Esophagus muscularis mucosa (tissue), 4 donors: ENCODE measurements at places on chromosomes 16 and 17. TPM values are rescaled to one million over a fixed set of nuclear protein-coding genes. Genes with fewer than 3 reads are reported as not detected.
A peak's percentile ranks its signal among the peaks of the same experiment; 100 is the strongest.

DNA sequence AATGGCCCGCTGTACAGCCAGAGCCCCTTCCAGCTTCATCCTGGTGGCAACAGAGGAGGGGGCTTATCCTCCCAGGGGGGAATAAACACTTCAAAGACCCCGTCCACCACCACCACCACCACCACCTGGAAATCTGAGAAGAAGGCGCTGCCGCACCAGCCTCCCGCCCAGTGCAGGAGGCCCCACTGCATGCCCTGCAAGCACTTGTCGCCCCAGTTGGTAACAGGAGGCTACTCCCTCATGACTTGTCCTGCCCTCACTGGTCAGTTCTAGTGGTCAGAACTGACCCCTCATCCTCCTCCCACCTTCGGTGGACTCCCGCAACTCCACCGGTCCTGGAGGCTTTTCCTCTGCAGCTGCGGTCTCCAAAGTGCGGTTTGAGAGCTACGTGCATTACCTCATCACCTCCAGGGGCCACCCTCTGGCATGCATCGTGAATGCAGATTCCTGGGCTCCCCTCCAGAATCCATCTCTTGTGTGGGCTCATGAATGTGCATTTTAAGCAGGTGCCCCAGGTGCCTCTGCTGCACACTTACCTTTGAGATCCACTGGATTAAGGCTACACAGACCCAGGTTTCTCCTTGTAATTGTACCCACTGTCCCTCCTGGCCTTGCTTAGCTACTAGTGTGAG lies 71.8 kb downstream of the SRCIN1 start:
- H3K4me3 ChIP-seq, result no peak overlapping the region
- no peaks in the 10 kb centered on the region for H3K36me3 ChIP-seq
- no peak for DNase-seq
- H3K27ac ChIP-seq, result no peak overlapping the region
- no peaks in the 10 kb centered on the region for H3K4me1 ChIP-seq
- H3K27me3 ChIP-seq, result no peaks in the 10 kb centered on the region

DNA sequence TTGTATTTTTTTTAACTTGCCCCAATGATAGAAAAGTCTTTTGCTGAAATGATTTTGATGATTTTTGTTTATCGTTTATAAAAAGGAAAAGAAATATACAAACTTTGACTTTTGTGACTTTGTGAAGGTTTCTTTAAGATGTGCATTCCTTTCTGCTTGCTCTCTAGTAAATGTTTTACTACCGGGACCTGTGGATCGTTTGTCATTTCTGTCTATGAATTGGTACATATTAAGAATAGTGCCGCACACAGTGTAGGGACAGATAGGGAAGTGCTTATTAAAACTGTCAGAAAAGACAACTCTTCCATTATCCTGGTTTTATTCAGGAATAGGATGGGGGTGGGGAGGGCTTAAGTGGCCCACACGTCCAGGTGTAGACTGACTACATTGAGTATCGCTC lies 8.1 kb upstream of the PSMC5 start:
- H3K36me3 ChIP-seq, result peaks cover 100% of the 10 kb centered on the region
- no peaks in the 10 kb centered on the region for H3K27me3 ChIP-seq
- no peak overlapping the region for H3K4me3 ChIP-seq
- no peaks in the 10 kb centered on the region for H3K4me1 ChIP-seq
- no peak for DNase-seq

- no peaks in the 10 kb centered on the region for H3K27me3 ChIP-seq
- H3K27ac ChIP-seq, result no peak overlapping the region
- DNase-seq, result no peak
Observed at GRCh38 chr16:71387045-71387871, 28.7 kb downstream of the CALB2 start.

- H3K4me3 ChIP-seq, result peak overlapping the region; percentile 81
- DNase-seq, result no peak
- H3K27me3 ChIP-seq, result no peaks in the 10 kb centered on the region
- H3K4me1 ChIP-seq, result peaks cover 20% of the 10 kb centered on the region
- peak overlapping the region; percentile 93 for H3K27ac ChIP-seq
Observed at GRCh38 chr16:56423584-56424403, 1.6 kb downstream of the AMFR start.

GRCh38 chr16:66222756-66223155 lies 143.7 kb upstream of the CDH5 start:
- no peaks in the 10 kb centered on the region for H3K4me1 ChIP-seq
- DNase-seq, result no peak
- no peak overlapping the region for H3K27ac ChIP-seq
- H3K4me3 ChIP-seq, result no peak overlapping the region
- H3K27me3 ChIP-seq, result no peaks in the 10 kb centered on the region

GRCh38 chr16:27359051-27359450 lies 42.9 kb upstream of the IL21R start:
- H3K4me1 ChIP-seq, result peaks cover 16% of the 10 kb centered on the region
- no peak overlapping the region for H3K4me3 ChIP-seq
- peak overlapping the region; percentile 35 for H3K27ac ChIP-seq
- no peaks in the 10 kb centered on the region for H3K27me3 ChIP-seq

GRCh38 chr16:88534638-88535190 lies 35.5 kb upstream of the ZC3H18 start:
- H3K27ac ChIP-seq, result peak overlapping the region; percentile 76
- H3K27me3 ChIP-seq, result no peaks in the 10 kb centered on the region
- peaks cover 8% of the 10 kb centered on the region for H3K36me3 ChIP-seq
- peaks cover 31% of the 10 kb centered on the region for H3K4me1 ChIP-seq
- no peak for DNase-seq
- H3K4me3 ChIP-seq, result peak overlapping the region; percentile 76

GRCh38 chr17:2024572-2025219 lies 438 bp downstream of the RTN4RL1 start:
- no peak overlapping the region for H3K27ac ChIP-seq
- DNase-seq, result no peak
- H3K36me3 ChIP-seq, result no peaks in the 10 kb centered on the region
- H3K27me3 ChIP-seq, result peaks cover 19% of the 10 kb centered on the region

GRCh38 chr16:30526137-30526822 lies at the start of gene ZNF768:
Gene ZNF768 (minus strand): TSS chr16:30526566. CDS start chr16:30526413, 153 bp downstream.
- H3K27me3 ChIP-seq, result no peaks in the 10 kb centered on the region
- H3K36me3 ChIP-seq, result peaks cover 16% of the 10 kb centered on the region
- DNase-seq, result no peak
- H3K27ac ChIP-seq, result peak within 1 kb of the TSS; percentile 97
- peak within 1 kb of the TSS; percentile 83 for H3K4me3 ChIP-seq

- peak overlapping the region; percentile 91 for H3K27ac ChIP-seq
- no peak for DNase-seq
- no peaks in the 10 kb centered on the region for H3K27me3 ChIP-seq
- no peaks in the 10 kb centered on the region for H3K36me3 ChIP-seq
- peaks cover 14% of the 10 kb centered on the region for H3K4me1 ChIP-seq
- peak overlapping the region; percentile 67 for H3K4me3 ChIP-seq
Observed at GRCh38 chr17:35372846-35373533, 431 bp downstream of the SLFN11 start.

GRCh38 chr17:45759761-45760160 lies 24.4 kb upstream of the CRHR1 start:
- no peak overlapping the region for H3K27ac ChIP-seq
- H3K4me3 ChIP-seq, result no peak overlapping the region
- H3K36me3 ChIP-seq, result no peaks in the 10 kb centered on the region
- H3K4me1 ChIP-seq, result no peaks in the 10 kb centered on the region
- peaks cover 3% of the 10 kb centered on the region for H3K27me3 ChIP-seq
- DNase-seq, result no peak

GRCh38 chr16:70483426-70483825 lies 29.0 kb downstream of the FCSK start:
- H3K27ac ChIP-seq, result no peak overlapping the region
- H3K4me3 ChIP-seq, result no peak overlapping the region
- H3K27me3 ChIP-seq, result no peaks in the 10 kb centered on the region
- DNase-seq, result no peak

DNA sequence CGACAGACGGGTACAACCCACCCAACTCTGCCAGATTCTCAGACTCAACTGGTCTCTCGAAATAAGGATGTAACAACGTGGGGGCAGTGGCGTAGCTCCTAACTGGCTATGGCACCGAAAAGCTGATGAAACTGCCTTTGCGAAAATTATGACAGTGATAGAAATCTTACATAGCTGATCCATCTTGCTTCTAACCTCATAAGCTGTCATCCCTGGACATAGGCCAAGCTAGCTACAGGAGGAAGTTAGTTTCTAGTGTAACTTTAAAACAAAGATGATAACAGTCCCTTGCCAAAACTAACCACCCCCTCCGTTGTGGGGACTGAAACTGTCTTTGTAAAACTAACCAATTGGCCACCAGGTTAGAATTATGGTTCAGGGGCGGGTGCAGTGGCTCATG lies 220.1 kb downstream of the SLC39A11 start:
- H3K36me3 ChIP-seq, result peaks cover 4% of the 10 kb centered on the region
- no peak overlapping the region for H3K4me3 ChIP-seq
- H3K27ac ChIP-seq, result no peak overlapping the region

- no peak for DNase-seq
- H3K27ac ChIP-seq, result no peak overlapping the region
- H3K27me3 ChIP-seq, result no peaks in the 10 kb centered on the region
- H3K4me1 ChIP-seq, result no peaks in the 10 kb centered on the region
- H3K4me3 ChIP-seq, result no peak overlapping the region
Observed at GRCh38 chr16:62978451-62978850, 942.2 kb upstream of the CDH8 start.

- no peak overlapping the region for H3K27ac ChIP-seq
- DNase-seq, result no peak
- H3K27me3 ChIP-seq, result no peaks in the 10 kb centered on the region
- peaks cover 26% of the 10 kb centered on the region for H3K36me3 ChIP-seq
- no peak overlapping the region for H3K4me3 ChIP-seq
- H3K4me1 ChIP-seq, result no peaks in the 10 kb centered on the region
Observed at GRCh38 chr16:64983231-64983630, 138.6 kb downstream of the CDH11 start.

GRCh38 chr16:57962756-57963155 lies 8.2 kb downstream of the CNGB1 start:
- no peaks in the 10 kb centered on the region for H3K36me3 ChIP-seq
- H3K4me3 ChIP-seq, result no peak overlapping the region
- no peaks in the 10 kb centered on the region for H3K27me3 ChIP-seq
- no peak for DNase-seq
- no peak overlapping the region for H3K27ac ChIP-seq
- no peaks in the 10 kb centered on the region for H3K4me1 ChIP-seq

- peak within 1 kb of the TSS; percentile 100 for H3K27ac ChIP-seq
- H3K4me1 ChIP-seq, result peaks cover 45% of the 10 kb centered on the region
- H3K4me3 ChIP-seq, result peak within 1 kb of the TSS; percentile 100
- DNase-seq, result peak; percentile 99
- peaks cover 33% of the 10 kb centered on the region for H3K36me3 ChIP-seq
Observed at GRCh38 chr17:4948166-4948930, at the start of gene PFN1. Gene PFN1 (minus strand): TSS chr17:4948530. CDS start chr17:4948394, 136 bp downstream.

GRCh38 chr17:9217151-9218056 lies 196.1 kb downstream of the NTN1 start:
- peak overlapping the region; percentile 74 for H3K27ac ChIP-seq
- H3K36me3 ChIP-seq, result no peaks in the 10 kb centered on the region
- H3K27me3 ChIP-seq, result no peaks in the 10 kb centered on the region
- no peak for DNase-seq
- H3K4me1 ChIP-seq, result peaks cover 5% of the 10 kb centered on the region
- H3K4me3 ChIP-seq, result no peak overlapping the region

GRCh38 chr16:55499951-55500529 lies 8.8 kb upstream of the LPCAT2 start:
- H3K4me3 ChIP-seq, result no peak overlapping the region
- H3K27me3 ChIP-seq, result no peaks in the 10 kb centered on the region
- H3K36me3 ChIP-seq, result no peaks in the 10 kb centered on the region
- peaks cover 59% of the 10 kb centered on the region for H3K4me1 ChIP-seq
- H3K27ac ChIP-seq, result no peak overlapping the region

- peaks cover 10% of the 10 kb centered on the region for H3K27me3 ChIP-seq
- H3K36me3 ChIP-seq, result peaks cover 4% of the 10 kb centered on the region
- H3K4me1 ChIP-seq, result peaks cover 67% of the 10 kb centered on the region
- H3K4me3 ChIP-seq, result no peak overlapping the region
- H3K27ac ChIP-seq, result no peak overlapping the region
Observed at GRCh38 chr17:2027528-2028233, 2.3 kb upstream of the DPH1 start.

- no peak overlapping the region for H3K27ac ChIP-seq
- no peak for DNase-seq
- no peak overlapping the region for H3K4me3 ChIP-seq
- H3K4me1 ChIP-seq, result no peaks in the 10 kb centered on the region
- H3K27me3 ChIP-seq, result no peaks in the 10 kb centered on the region
- no peaks in the 10 kb centered on the region for H3K36me3 ChIP-seq
Observed at GRCh38 chr17:71809537-71809936, 311.3 kb upstream of the SOX9 start.

DNA sequence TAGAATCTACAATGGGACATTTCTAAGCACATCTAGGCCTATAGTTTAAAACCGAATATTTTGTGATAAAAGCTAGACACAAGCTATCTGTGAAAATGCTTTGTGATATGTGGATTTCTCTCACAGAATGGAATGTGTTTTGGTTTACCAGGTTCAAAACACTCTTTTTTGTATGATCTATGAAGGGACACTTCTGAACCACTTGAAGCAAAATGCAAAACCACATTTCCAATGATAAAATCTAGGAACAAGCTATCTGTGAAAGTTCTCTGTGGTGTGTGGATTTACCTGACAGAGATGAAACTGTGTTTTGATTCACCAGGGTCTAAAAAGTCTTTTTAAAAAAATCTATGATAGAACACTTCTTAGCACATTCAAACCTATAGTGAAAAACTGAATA lies 2192.4 kb downstream of the TP53TG3F start:
- DNase-seq, result no peak
- no peaks in the 10 kb centered on the region for H3K4me1 ChIP-seq
- H3K27me3 ChIP-seq, result no peaks in the 10 kb centered on the region
- no peaks in the 10 kb centered on the region for H3K36me3 ChIP-seq
- no peak overlapping the region for H3K27ac ChIP-seq

GRCh38 chr17:75587675-75588595 lies at the start of gene MYO15B:
Gene MYO15B (plus strand): TSS chr17:75587800. CDS start chr17:75588058, 258 bp downstream.
- H3K4me3 ChIP-seq, result peak within 1 kb of the TSS; percentile 62
- H3K27me3 ChIP-seq, result peaks cover 9% of the 10 kb centered on the region
- H3K4me1 ChIP-seq, result peaks cover 37% of the 10 kb centered on the region
- peaks cover 8% of the 10 kb centered on the region for H3K36me3 ChIP-seq
- no peak for DNase-seq

DNA sequence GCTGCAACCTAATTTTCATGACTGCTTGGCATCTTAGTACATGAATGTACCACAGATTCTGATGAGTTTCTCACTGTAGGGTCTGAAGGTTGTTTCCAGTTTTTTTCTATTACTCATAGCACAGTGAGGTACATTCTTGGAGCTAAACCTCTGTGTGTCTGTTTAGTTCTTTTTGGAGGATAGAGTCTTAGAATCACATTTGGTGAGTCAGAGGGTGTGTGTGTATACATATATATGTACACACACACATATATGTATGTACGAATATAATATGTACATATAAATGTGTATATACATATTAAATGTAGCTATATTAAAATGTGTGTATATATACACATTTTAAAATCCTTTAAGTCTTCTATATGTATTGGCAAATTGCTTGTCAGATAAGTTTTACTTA lies 72.9 kb downstream of the NTN1 start:
- H3K27me3 ChIP-seq, result no peaks in the 10 kb centered on the region
- DNase-seq, result no peak
- H3K36me3 ChIP-seq, result no peaks in the 10 kb centered on the region
- H3K4me3 ChIP-seq, result no peak overlapping the region
- H3K4me1 ChIP-seq, result peaks cover 52% of the 10 kb centered on the region
- H3K27ac ChIP-seq, result no peak overlapping the region

The NGFR gene
- total RNA-seq, result 12.9 TPM

The NLGN2 gene
- 12.0 TPM for total RNA-seq

The RAB26 gene
- not detected for total RNA-seq

The CIBAR2 gene
- total RNA-seq, result not detected

The TOM1L1 gene
- total RNA-seq, result 25.8 TPM

The OR3A3 gene
- total RNA-seq, result not detected

The HOXB1 gene
- not detected for total RNA-seq

The CEP112 gene
- total RNA-seq, result 24.5 TPM

The SAMD14 gene
- total RNA-seq, result 1.2 TPM

The ABCC11 gene
- total RNA-seq, result not detected

The DRG2 gene
- 32.4 TPM for total RNA-seq

The AANAT gene
- not detected for total RNA-seq

The CD19 gene
- not detected for total RNA-seq

The SHPK gene
- total RNA-seq, result 5.0 TPM

The NPIPA3 gene
- total RNA-seq, result not detected

The TMEM235 gene
- not detected for total RNA-seq
